ENCODE measurements at places on chromosomes 12 and 14.

GRCh38 chr12:54796991-54797390 is 57.3 kb upstream of the MUCL1 start:
- DNase-seq: no peak

DNA sequence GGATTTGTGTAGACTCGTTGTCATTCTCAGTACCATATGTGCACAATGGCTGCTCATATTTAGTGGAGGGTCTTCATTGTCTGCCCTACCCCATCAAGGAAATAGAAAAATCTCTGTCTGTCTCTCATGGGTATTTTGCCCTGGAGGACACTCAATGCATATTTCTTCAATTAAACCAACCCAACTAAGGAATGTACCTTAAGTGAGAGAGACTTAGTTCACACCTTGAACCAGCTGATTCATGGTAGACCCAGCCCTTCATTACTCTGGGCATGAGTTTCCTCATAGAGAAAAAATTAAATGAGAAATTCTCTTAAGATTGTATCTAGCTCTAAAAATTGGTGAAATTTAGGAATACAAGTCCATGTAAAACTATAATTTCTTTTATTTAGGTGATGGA is 107.1 kb upstream of the PLEKHG7 start:
- DNase-seq: no peak

GRCh38 chr12:53358836-53359419 is 21.0 kb upstream of the SP1 start:
- no peak for DNase-seq

GRCh38 chr12:89878950-89879349 is 170.3 kb upstream of the ATP2B1 start:
- no peak for DNase-seq

- DNase-seq: no peak
Observed at GRCh38 chr14:88004506-88005036, 364 bp upstream of the GPR65 start.

DNA sequence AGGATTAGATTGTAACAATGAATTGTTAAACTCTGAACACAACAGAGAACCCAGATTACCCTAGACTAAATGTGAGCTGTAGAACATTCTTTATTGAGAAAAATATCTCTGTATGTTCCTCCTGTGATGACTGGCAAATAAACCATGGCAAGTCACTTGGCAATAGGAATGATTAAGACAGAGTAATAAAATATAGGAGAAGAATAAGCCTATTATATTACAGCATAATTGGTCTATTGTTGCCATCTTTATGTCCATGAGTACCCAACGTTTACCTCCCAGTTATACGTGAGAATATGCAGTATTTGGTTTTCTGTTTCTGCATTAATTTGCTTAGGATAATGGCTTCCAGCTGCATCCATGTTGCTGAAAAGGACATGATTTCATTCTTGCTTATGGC is 211.2 kb upstream of the AVPR1A start:
- no peak for DNase-seq

DNA sequence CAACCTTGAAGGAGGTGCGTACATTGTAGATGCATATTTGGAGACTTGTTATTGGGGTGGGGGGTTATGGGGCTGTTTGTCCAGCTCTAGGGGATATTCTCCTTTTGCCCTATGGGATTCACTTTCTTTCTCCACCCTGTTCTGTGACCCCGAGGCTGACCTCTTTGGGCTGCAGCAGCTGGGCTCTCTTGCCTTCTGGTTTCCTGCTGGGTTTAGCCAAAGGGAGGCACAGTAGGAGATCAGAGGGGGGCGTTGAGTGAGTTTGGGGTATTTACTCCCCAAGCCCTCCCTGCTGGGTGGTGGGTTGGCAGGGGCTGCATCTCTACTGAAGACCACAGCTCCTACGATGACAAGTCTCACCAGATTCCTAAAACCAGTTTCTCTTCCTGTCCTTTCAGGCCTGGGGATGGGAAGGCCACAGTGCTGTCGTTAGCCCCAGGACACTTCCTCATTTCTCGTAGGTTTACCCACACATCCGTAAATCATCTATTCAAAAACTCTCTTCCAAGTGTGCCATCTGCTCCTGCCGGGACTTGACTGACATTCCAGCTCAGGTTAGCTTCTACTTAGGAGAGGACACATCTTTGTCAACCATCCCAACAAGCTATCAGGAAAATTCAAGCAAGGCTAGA is 127.1 kb downstream of the TMEM30B start:
- DNase-seq: no peak

DNA sequence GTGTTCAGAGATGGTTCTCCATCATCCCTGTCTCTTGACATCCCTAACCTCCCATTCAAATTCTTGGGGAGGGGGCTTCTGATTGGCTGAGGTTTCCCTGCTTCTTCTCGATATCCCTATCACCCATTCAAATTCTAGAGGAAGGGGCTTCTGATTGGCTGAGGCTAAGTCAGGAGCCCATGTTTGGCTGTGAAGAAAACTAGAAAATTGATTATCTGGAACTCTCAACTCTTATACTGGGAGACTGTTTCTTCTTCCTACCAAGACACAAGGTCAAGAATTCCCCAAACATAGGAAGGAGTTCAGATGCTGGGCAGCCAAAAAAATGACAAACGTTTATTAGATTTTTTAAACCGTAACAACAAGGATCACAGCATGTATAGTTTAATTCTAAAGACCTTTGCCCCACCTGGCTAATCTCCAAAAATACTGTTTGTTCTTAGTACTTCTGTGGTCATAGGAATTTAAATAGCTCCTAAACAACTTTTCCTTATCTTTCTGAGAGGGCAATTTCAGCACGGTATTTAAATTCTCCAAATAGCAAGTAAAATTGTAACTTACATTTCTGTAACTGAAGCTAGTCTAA is 26.4 kb downstream of the SPIC start:
- DNase-seq: peak; percentile 64

DNA sequence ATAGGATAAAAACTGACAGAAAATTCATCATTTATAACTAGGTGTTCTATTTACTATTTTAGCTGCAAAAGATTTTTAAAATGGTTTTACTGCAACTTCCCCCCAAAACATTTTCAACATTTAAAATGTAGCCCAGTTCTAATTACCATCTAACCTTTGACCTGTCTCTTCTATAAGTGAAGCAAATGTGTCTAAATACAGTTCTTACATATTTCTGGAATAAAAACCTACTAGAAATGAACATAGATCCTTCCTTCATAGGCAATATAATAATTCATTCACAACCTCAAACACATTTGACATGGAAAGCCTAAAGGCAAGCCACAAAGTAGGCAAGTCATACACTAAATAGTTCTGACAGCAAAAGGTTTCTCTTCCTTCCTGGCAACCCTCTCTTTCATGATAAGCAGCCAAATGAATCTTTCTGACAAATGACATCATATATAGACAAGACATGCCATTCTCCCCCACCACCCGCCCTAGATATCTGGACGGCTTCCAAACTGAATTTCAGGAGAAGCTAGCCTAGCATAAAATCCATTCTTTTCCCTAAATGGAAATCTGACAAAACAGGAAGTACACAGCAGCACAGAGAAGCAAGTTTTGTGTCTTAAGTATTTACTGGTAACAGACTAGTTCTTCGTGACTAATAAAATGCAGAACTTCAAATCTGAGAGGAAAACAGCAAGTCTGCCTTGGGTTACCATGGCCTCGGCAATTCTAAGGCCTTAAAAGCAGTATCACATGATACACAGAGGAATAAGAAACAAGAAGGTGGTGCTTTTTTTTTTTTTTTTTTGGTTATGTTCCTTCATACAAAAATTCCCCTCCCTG is 17.2 kb upstream of the ARID4A start:
- DNase-seq: peak; percentile 85

GRCh38 chr12:116466536-116466935 is 92.6 kb upstream of the MAP1LC3B2 start:
- DNase-seq: peak; percentile 13

DNA sequence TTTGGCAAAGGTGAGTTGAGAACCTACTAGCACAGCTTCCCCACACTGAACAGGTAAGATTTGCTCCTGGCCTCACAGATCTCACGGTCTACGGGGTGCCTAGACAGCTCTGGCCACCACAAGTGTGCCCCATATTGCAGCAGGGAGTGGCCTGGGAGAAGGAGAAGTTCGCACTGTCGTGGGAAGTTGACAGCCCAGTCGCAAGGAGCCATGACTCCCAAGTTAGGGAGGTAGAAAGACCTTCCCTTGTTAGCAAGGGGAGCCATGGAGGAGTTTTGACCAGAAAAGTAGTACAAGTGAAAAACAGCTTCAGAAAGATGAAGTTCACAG is 316.3 kb downstream of the BCL11B start:
- no peak for DNase-seq

DNA sequence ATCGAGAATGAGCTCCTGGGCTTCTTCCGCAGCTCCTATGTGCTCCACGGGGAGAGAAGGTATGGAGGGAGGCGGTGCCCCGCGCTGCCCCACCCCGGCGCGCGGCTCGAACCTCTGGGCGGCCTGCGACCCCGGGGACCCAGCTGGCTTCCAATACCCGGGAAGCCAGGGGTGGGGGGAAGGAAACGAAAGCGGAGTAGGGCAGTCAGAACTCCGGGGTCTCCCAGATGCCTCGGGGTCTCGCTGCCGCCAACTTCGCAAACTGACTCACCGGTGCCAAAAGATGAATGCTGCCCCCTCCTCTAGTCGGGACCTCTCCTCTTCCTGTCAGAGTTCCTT is 1.3 kb downstream of the TRHDE start:
- no peak for DNase-seq

DNA sequence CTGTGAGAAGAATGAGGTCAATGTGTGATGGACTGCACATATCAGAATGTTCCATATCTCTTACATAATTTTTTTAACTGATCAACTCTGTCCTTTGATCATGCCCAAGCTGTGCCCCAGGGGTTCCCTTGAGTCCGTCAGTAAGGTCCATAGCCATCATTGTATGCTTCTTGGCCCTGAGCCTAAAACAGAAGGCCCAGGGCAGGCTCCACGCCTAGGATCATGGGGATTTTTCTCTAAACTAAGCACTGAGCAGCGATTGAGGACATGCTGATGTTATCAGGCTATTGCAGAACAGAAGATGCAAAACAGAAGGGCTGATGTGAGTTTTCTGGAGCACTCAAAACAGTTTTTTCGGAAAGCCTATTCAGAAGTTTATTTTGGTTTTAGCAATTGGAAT is 20.9 kb downstream of the RNASE9 start:
- peak; percentile 16 for DNase-seq

GRCh38 chr14:34461334-34462131 is 507 bp downstream of the SPTSSA start:
- peak; percentile 75 for DNase-seq

- no peak for DNase-seq
Observed at GRCh38 chr14:73796893-73797542, 54.6 kb upstream of the PTGR2 start.

DNA sequence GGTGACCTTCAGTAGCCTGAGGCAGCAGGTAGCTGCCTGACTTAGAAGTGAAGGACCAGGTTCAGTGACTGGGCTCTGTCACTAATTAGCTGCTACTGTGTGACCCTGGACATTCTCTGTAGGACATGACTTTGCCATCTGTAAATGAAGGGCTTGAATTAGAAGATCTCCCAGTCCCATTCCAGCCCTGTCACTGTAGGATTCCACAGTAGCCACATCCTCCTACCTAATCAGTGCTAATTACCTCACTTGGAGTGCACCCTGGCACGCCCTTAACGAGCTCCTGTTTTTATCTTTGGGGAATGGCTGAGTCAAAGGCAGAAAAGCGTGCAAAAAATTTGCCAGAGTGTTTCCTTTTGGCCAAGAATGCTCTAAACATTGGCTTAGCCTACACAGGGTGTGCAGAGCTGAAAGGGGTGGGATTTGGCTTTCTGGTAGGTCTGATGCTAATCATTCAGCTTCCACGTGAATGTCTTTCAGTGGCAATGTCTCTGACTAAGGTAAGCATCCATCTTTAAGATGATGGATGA is 6.8 kb downstream of the NTF3 start:
- no peak for DNase-seq

DNA sequence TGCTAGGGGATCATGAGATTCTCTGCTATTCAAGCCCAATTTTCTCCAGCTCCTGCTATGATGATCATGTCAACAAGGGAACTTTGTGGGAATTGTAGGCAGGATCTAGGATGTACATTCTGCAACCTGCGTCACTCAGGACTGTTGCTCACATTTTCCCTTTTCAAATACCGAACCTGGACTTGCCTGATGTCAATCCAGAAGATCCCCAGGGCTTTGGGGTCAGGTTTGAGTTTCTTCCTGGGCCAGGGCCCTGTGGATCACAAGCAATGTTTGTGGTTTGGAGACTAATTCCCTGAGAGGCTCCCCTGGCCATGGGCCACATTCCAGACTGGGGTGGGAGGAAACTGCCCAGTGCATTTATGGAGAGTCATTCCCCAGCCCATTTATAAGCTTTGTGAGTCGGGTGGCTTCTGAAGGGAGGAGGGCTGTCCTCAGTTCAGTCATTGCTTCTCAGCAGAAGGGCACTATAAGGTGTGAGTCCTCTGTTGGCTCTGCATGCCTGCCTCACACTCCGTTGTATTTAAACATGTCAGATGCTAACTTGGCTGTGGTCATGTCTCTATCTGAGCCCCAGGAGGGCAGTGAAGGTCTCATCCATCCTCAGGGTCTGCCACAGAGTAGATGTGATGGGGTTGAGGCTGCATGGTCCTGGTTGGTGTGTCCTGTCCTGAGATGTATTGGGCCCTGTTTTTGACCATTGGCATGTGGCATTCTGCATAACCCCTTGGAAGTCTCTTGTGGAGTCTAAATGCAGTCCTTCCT is 6.5 kb downstream of the KRT86 start:
- peak; percentile 97 for DNase-seq

GRCh38 chr12:119758722-119759121 is 90.8 kb downstream of the PRKAB1 start:
- no peak for DNase-seq

DNA sequence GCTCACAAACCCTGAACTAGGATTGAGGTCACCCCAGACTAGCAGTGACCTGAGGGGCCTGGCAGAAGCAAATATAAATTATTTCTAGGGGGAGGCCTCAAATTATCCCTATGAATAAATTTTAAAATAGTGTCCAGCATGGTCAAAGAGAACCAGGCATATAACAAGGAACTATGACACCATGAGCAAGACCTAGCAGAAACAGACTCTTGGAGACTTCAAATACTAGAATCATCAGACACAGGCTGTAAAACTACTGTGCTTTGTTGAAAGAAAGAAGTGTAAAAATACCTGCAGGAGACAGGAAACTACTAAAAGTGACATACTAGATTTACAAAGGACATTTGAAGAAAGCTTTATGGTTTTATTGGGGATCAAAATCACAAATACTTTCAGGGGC is 3.2 kb upstream of the BCL7A start:
- no peak for DNase-seq

GRCh38 chr12:42421844-42422779 is 96.1 kb downstream of the PPHLN1 start:
- peak; percentile 84 for DNase-seq

- no peak for DNase-seq
Observed at GRCh38 chr14:22997676-22998323, 12.1 kb downstream of the C14orf93 start.

- DNase-seq: peak; percentile 33
Observed at GRCh38 chr12:108751821-108752220, 20.5 kb upstream of the CORO1C start.
